ENCODE measurements at places on chromosomes 11 and 22. TPM values are rescaled to one million over a fixed set of nuclear protein-coding genes. Genes with fewer than 3 reads are reported as not detected.

KBTBD3 gene
- total RNA-seq: 1.3 TPM

DNA sequence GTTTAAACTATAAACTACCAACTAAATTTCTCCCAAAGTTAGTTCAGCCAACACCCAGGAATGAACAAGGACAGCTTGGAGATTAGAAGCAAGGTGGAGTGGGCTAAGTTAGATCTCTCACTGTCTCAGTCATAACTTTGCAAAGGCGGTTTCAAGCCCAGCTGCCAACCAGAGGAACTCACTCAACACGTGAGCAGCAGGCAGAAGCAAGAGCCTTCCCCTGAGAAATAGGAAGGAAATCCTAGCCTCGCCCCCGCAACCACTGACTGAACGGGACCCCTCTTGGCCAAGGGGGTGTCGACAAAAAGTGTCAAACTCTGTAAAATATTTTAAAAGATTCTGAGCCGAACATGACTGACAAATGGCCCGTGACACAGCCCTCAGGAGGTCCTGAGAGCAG lies 4.4 kb upstream of the KRTAP5-9 start:
- no peaks in the 10 kb centered on the region for H3K36me3 ChIP-seq
- H3K27me3 ChIP-seq: peaks cover 5% of the 10 kb centered on the region
- DNase-seq: no peak
- H3K27ac ChIP-seq: no peak overlapping the region
- no peaks in the 10 kb centered on the region for H3K4me1 ChIP-seq

RAB36 gene
- 3.5 TPM for total RNA-seq

ALKBH3 gene
- 36.6 TPM for total RNA-seq

DNA sequence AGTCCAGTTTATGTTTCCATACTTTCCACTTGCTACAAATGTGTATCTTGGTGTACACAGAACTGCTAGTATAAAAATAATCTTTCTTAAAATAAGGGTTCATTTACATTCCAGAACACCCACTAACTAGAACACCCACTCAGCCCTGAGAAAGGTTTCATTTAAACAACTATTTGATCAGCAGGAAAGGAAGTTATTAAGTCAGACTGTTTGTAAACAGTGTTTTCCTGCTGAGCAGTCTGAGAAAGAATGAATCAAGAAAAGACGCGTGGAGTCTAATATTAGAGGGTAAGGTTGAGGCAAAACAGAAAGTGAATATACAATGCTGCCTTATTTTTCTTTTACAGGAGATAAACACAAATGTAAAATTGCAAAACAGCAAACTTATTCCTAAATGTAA lies 32.7 kb downstream of the NARS2 start:
- no peaks in the 10 kb centered on the region for H3K27me3 ChIP-seq
- no peaks in the 10 kb centered on the region for H3K36me3 ChIP-seq
- H3K4me3 ChIP-seq: no peak overlapping the region
- no peak overlapping the region for H3K27ac ChIP-seq
- no peaks in the 10 kb centered on the region for H3K4me1 ChIP-seq

DNA sequence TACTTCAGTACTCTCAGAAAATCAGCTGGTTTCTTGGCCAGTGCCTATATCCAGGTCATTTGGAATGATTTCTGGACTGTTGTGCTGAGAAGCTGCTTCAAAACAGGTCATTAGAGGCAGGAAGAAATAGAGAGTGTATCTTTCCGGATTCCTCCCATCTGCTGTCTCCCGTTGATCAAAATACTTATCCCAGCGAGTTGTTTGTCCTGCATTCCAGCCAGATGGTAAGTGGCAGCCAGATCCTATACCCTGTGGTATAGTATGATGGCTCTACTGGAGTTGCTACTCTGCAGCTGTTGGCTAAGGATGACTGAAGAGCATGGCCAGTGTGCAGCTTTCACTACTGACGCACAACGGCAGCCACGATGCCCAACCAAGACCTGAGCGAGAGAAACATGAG lies 560.9 kb upstream of the ANO5 start:
- no peaks in the 10 kb centered on the region for H3K36me3 ChIP-seq
- no peak for DNase-seq
- H3K4me3 ChIP-seq: no peak overlapping the region
- no peaks in the 10 kb centered on the region for H3K4me1 ChIP-seq
- H3K27ac ChIP-seq: no peak overlapping the region

GRCh38 chr11:10653261-10653660 lies 40.3 kb downstream of the IRAG1 start:
- no peak overlapping the region for H3K27ac ChIP-seq
- H3K27me3 ChIP-seq: no peaks in the 10 kb centered on the region
- no peak for DNase-seq
- no peaks in the 10 kb centered on the region for H3K36me3 ChIP-seq
- peaks cover 33% of the 10 kb centered on the region for H3K4me1 ChIP-seq

DNA sequence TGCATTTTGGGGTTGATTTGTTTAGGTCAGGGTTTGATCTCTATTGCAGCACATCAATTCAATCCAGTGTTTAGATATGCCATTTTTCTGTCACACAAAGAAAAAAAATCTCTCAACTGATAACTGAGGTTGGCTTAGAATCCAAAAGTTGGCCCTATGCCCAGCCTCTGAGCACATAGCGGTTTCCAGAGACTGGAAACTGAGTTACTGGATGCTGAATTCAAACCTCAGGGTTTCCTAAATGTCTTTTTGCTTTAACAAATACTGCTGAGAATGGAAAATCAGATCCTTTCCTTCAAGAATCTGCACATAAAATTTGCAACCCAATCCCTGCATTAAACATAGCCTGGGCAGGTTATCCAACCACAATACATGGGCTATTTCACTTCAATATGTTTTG lies 4.0 kb downstream of the P4HA3 start:
- H3K36me3 ChIP-seq: no peaks in the 10 kb centered on the region
- 0 out of 2 replicates have a peak, but pooled peaks cover 12% of the 10 kb centered on the region for H3K4me1 ChIP-seq
- H3K27ac ChIP-seq: no peak overlapping the region
- no peak overlapping the region for H3K4me3 ChIP-seq

DNA sequence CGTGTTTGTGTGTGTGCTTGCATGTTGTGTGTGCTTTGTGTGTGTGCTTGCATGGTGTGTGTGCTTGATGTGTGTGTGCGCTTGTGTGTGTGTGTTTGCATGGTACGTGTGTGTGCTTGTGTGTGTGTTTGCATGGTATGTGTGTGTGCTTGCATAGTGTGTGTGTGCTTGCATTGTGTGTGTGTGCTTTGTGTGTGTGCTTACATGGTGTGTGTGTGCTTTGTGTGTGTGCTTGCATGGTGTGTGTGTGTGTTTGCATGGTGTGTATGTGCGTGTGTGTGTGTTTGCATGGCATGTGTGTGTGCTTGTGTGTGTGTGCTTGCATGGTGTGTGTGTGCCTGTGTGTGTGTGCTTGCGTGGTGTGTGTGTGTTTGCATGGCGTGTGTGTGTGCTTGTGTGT lies 10.0 kb upstream of the MUC5AC start:
- H3K36me3 ChIP-seq: no peaks in the 10 kb centered on the region
- no peaks in the 10 kb centered on the region for H3K4me1 ChIP-seq
- no peak overlapping the region for H3K27ac ChIP-seq
- peaks cover 6% of the 10 kb centered on the region for H3K27me3 ChIP-seq

PDE2A gene
- 0.25 TPM for total RNA-seq

GRCh38 chr11:69204941-69205742 lies 49.4 kb downstream of the SMIM38 start:
- peaks cover 14% of the 10 kb centered on the region for H3K27me3 ChIP-seq
- no peaks in the 10 kb centered on the region for H3K4me1 ChIP-seq
- DNase-seq: no peak
- no peak overlapping the region for H3K27ac ChIP-seq
- no peak overlapping the region for H3K4me3 ChIP-seq

MUC2 gene
- not detected for total RNA-seq

DNA sequence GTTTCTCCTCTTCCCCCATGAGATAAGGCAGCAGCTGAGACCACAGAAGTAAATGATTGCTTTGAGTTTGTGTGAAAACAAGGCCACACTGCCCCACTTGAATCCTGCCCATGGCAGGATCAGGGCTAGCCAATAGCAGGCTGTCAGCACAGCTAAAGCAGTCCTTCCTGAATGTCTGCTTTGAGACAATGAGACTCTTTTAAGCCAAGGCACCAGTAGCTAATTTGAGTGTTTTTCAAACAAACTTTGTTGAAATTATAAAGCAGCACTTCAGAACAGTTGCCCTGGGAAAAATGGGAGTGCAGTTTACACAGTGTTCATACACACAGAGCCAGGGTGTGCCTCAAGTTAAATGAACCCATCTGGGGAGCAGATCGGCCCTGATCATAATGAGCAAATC lies 103.5 kb upstream of the OR5AK2 start:
- no peaks in the 10 kb centered on the region for H3K4me1 ChIP-seq
- no peaks in the 10 kb centered on the region for H3K36me3 ChIP-seq

GRCh38 chr11:127223026-127223425 lies 222.5 kb upstream of the KIRREL3 start:
- H3K27me3 ChIP-seq: 0 out of 2 replicates have a peak, but pooled peaks cover 6% of the 10 kb centered on the region

DNA sequence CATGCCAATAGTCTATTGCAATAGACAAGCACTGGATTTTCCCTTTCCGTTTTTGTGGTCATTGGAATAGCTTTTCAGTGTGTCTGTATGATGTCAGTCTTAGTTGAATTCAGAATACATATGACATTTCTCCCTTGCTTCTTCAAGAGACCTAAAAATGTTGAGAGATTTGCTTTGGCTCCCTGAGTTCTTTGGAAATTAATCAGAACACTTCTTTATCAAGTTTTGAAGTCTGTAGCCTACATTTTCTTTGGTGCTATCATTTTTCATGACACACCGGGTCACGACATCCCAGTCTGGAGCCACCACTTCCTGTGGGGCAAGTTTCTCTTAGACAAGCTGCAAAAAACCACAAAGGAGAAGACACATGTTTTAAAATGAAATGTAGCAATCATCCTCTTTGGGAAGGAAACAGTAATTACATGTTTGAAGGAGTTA lies 847.1 kb downstream of the OPCML start:
- peaks cover 10% of the 10 kb centered on the region for H3K4me1 ChIP-seq
- no peaks in the 10 kb centered on the region for H3K36me3 ChIP-seq
- DNase-seq: peak; percentile 68
- peak overlapping the region; percentile 32 for H3K27ac ChIP-seq
- no peak overlapping the region for H3K4me3 ChIP-seq
- H3K27me3 ChIP-seq: no peaks in the 10 kb centered on the region

GRCh38 chr22:36379593-36380361 lies 8.0 kb downstream of the MYH9 start:
- DNase-seq: peak; percentile 18
- H3K4me1 ChIP-seq: peaks cover 47% of the 10 kb centered on the region
- peak overlapping the region; percentile 11 for H3K27ac ChIP-seq
- H3K4me3 ChIP-seq: no peak overlapping the region
- H3K36me3 ChIP-seq: peaks cover 9% of the 10 kb centered on the region
- H3K27me3 ChIP-seq: no peaks in the 10 kb centered on the region

DNA sequence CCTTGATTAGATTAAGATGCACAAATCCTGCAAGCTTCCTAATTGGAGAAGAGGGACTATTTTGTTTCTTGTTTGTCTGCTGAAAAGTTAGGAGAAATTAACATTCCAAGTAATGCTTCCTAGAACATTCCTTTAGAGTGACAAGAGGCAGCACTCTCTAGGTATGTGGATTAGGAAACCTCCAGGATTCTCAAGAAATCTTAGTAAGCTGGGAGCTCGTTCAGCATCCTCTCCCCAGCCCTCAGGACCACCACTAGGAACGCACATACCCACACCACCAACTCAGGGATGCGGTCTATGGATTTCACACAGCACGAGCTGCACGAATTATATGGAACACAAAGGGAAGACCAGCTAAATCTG lies 52.9 kb downstream of the NCAPD3 start:
- peak; percentile 59 for DNase-seq
- peaks cover 11% of the 10 kb centered on the region for H3K4me1 ChIP-seq
- H3K36me3 ChIP-seq: peaks cover 12% of the 10 kb centered on the region

DNA sequence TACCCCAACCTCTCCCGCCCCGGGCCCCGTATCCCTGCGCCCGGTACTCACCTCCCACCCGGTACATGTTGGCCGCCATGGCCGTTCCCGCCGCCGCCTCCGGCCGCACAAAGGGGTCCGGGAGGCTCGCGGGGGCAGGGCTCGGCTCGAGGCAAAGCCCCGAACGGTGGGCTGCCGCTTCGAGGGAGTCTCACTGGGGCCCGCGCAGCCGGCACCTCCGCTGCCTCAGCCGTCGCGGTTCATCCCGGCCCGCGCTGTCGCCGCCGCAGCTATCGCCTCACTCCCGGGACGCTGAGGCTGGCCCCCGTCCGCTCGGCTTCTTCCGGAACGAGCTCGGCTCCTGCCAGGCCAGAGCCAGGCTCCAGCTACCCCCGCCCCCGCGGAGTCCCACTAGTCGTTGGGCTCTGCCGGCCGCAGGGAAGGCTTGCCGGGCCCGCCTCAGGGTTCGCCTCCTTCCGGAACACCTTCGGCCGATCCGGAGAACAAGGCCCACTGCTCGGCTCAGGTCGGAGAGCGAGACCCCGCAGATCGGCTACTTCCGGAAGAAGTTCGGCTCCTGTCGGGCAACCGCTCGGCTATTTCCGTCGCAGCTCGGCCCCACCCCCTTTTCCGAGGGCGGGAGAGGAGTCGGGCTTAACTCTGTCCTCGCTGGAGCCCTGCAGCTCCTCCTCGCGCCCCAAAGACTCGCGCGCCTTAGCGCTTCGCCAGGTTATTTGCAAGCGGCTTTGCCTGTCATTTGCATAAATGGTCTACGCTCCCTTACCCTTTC lies at the start of gene MTA2:
MTA2 (minus strand) TSS at position 494 of the 769 bp plus-strand sequence; CDS start at position 79, 415 bp downstream.
- DNase-seq: peak; percentile 99
- peaks cover 20% of the 10 kb centered on the region for H3K36me3 ChIP-seq
- H3K27me3 ChIP-seq: no peaks in the 10 kb centered on the region

GRCh38 chr11:100833276-100833675 lies 146.2 kb downstream of the ARHGAP42 start:
- H3K36me3 ChIP-seq: no peaks in the 10 kb centered on the region
- peak; percentile 13 for DNase-seq
- H3K27me3 ChIP-seq: no peaks in the 10 kb centered on the region
- peaks cover 7% of the 10 kb centered on the region for H3K4me1 ChIP-seq
- H3K27ac ChIP-seq: no peak overlapping the region

- H3K4me1 ChIP-seq: no peaks in the 10 kb centered on the region
- H3K27me3 ChIP-seq: no peaks in the 10 kb centered on the region
- no peaks in the 10 kb centered on the region for H3K36me3 ChIP-seq
- no peak overlapping the region for H3K4me3 ChIP-seq
- no peak for DNase-seq
Observed at GRCh38 chr11:80182901-80183300, 742.1 kb upstream of the TENM4 start.

DNA sequence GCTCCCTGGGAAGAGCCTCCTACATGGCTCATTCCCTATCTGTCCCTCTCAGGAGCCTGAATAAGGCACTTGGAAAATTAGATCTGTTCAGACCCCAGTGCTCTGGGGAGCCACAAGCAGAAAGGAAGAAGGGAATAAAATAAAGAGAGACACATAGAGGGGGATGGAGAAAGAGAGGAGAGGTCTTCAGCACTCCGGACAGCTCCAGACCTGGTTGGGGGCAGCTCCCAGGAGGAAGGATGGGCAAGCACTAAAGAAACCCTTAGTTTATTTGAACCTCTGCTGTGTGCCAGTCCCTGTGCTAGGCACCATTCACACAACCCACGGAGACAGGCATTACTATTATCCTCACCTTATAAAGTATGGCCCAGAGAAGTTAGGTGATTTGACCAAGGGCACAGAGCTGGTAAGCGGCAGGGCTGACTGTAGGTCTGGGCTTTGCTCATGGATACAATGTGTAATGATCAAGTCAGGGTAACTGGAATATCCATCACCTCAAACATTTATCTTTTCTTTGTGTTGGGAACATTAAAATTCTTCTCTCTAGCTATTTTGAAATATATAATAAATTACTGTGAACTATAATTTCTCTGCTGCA lies 53.7 kb upstream of the LRRC32 start:
- H3K36me3 ChIP-seq: no peaks in the 10 kb centered on the region
- no peaks in the 10 kb centered on the region for H3K4me1 ChIP-seq
- no peak for DNase-seq
- H3K4me3 ChIP-seq: no peak overlapping the region

- no peaks in the 10 kb centered on the region for H3K27me3 ChIP-seq
- DNase-seq: no peak
- no peak overlapping the region for H3K4me3 ChIP-seq
- H3K4me1 ChIP-seq: peaks cover 8% of the 10 kb centered on the region
- no peaks in the 10 kb centered on the region for H3K36me3 ChIP-seq
Observed at GRCh38 chr11:87351676-87352075, 313.9 kb downstream of the TMEM135 start.
